HT-29 (cell line): ENCODE measurements at places on chromosomes 4 and X. TPM values are rescaled to one million over a fixed set of nuclear protein-coding genes. Genes with fewer than 3 reads are reported as not detected.

- no peak for DNase-seq
These were observed 336.5 kb downstream of the BMPR1B start for GRCh38 chr4:95093936-95094929.

- no peak for DNase-seq
These were observed 7.5 kb downstream of the HCFC1 start for GRCh38 chrX:153964105-153964504.

DNA sequence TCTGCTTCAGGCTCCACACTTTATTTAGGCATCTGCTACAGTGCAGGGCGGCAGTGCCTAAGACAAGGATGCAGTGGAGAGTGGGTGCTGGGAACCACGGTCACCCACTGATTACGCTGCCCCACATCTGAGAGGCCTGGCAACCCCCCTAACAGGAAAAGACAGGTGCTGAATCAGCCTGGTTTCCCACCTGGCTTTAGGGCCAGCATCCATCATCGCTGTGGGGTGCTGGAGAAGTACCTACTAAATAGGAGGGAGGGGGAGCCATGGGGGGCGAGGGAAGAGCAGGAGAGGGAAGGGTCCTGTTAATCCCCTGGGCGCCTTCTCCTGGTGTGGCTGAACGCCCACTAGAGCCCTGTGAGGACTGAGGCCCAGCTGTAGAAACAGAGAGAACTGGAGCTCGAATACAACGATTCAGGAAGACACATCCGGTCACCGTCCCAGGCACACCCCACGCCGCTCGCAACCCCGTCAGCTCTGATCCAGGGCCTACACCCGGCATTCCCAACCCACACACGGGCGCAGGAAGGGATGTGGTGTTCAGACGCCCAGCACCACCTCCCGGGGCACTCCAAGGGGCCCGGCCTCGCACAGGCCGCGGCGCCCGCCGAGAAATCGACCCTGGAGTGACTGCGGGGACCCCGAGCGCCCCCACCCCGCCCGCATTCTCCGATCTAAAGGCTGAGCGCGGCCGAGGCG lies 554 bp downstream of the DCTD start:
- peak; percentile 38 for DNase-seq

DNA sequence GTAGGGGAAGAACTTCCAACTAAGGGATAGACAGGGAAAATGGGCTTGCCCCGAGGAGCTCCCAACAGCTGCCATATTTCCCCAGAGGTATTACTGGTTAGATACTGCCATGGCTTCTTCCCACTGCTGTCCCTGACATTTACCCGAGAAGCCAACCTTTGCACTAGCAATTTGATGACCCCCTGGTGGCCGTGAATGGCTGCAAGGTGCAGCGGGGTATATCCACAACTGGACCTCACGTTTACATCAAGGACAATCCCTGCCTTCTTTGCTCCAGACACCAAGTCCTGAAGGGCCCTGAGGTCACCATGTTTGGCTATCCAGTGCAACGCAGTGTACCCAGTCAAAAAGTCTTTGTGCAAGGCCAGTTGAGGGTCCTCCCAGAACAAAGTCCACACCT lies 2.3 kb downstream of the SOWAHB start:
- no peak for DNase-seq

DNA sequence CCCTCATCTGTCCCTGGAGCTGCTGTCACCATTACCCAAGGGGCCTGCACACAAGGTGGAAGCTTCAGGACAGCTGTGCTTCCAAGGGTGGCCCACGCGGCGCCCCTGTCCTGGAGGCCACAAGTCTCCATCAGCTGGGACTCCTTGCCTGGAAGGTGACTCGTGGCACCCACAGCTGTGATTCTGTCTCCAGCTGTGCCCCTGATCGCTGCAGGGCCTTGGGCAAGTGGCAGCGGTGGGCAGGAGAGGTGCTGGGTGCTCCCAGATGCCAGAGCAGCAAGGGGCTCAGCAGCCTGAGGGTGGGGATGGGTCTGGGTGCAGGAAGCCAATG lies 9.0 kb upstream of the DUSP9 start:
- DNase-seq = no peak

DNA sequence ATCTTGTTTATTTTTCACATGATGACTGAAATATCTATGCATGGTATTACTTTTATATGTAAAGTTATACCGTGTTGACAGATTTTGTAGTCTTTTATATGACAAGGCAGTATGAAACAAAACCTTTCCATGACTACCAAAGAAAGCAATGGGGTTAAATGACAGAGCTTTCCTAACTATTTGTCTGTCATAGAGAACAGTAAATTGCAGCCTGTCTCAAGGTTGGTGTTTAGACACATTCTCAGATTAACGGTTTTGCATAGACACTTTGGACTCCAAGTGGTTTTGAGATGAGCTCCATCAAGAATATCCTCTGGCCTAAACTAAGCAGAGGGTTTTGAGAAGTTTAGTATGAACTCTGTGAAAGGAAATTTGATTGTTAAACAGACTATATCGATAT lies 180.7 kb upstream of the TENM3 start:
- DNase-seq = no peak

PNMA6A gene
- not detected in 2 replicates for total RNA-seq
